Adipocyte (in vitro differentiated cells): ENCODE measurements at places on chromosomes 13 and 19.
A peak's percentile ranks its signal among the peaks of the same experiment; 100 is the strongest.

- DNase-seq = no peak
These were observed 96.6 kb downstream of the UBL3 start for GRCh38 chr13:29753618-29754472.

- peak; percentile 20 for DNase-seq
These were observed 7.9 kb upstream of the MAB21L1 start for GRCh38 chr13:35484384-35484783.

DNA sequence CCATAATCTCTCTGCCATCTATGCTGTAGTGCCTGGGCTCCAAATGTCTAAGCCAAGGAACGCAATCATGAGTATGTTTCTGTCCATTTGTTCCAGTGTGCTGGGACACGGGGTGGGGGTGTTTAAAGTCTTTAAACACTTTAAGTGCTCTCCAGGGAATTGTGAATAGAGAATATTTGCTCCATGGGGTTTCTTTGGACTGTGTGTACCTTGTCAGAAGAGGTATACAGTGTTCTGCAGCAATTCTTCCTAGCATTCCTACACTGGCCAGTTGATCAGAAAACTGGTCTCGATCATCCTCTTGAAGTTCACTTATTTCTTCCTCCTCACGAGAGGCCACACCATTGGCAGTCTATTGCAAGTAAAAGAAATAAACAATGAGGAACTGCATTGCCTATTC, 35.1 kb upstream of the EEF1AKMT1 start:
- no peak for DNase-seq

DNA sequence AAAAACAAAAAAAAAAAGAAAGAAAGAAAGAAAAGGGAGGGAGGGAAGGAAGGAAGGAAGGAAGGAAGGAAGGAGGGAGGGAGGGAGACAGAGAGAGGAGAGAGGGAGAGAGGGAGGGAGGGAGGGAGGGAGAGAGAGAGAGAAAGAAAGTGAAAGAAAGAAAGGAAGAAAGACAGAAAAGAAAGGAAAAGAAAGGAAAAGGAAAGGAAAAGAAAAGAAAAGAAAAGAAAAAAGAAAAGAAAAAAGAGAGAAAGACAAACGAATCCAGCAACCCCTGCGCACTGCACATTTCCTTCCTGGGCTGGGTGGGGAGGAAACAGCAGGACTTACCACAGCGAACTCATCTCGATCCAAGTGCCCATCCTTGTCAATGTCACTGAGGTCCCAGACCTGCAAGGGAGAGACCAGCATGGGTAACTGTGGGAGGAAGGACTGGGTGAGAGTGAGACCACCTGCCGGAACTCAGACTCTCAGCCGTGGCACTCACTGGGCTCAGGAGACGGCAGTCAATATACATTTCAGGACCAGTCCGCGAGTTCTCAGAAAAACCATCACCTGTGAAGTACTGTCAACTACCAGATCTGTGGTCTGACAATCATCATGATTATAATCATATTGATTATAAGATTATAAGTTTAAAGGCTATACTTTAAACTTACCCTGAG, 43.3 kb downstream of the EPS15L1 start:
- no peak for DNase-seq

- DNase-seq = no peak
These were observed 5.1 kb downstream of the HDGFL2 start for GRCh38 chr19:4477034-4477801.

DNA sequence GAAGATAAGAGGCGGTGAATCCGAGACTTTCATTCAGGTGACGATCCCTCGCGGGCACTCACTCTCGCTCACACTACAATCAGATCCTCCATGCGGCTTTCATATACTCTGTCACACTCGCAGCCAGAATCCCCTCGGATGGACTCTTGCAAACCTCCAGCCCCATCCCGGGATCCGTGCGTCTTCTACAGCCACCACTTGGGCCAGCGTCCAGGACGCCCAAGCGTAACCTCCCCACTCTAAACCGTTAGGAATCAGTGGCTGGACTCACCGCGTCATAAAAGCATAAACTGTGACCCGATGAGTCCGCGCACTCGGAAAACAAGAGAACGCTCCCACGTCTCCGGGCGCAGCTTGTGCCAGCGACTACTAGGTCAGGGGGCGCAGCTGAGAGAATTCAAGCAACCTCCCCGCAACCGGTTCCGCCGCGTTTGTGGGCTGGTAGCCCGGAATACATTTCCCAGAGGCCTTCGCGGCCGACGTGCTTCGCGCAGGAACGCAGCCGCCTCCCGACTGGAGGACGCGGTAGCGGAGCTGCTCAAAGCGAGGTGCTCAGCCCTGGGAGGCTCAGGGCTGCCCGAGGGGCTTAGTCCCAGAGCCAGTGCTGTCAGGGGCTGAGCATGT, 27.6 kb downstream of the ZNF607 start:
- peak; percentile 84 for DNase-seq

DNA sequence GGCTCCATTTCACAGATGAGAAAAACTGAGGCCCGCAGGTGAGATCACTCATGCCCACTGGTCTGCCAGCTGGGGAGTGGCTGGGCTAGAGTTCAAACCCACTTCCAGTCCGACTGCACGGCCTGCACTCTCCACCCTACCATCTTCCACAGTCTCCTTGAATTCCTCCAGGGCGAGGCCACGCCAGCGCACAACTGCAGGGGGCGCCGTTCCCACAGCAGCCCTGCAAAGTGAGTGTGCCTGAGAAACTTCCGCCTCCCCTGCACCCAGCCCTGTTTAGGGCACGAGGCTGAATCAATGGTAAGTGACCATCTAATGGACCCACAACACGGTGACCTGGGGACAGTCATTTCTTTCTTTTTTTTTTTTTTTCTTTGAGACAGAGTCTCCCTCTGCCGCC, 829 bp upstream of the ATCAY start:
- no peak for DNase-seq

DNA sequence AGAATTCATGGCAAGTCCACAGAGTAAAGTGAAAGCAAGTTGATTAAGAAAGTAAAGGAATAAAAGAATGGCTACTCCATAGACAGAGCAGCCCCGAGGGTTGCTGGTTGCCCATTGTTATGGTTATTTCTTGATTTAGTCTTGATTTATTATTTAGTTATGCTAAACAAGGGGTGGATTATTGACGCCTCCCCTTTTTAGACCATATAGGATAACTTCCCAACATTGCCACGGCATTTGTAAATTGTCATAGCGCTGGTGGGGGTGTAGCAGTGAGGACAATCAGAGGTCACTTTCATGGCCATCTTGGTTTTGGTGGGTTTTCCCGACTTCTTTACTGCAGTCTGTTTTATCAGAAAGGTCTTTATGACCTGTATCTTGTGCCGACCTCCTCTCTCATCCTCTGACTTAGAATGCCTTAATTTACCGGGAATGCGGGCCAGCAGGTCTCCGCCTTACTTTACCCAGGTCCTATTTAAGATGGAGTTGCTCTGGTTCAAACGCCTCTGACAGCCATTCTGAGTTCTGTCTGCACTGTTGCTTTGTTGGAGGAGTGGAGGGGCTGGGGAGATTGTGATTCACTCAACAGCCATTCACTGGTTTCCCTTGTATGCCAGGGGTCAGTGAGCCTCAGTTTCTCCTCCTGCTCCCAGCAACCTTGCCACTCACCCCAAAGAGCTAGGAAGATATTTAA, 27.6 kb downstream of the HPN start:
- no peak for DNase-seq

- peak; percentile 38 for DNase-seq
These were observed 11.1 kb downstream of the SLC7A10 start for GRCh38 chr19:33214596-33214995.

DNA sequence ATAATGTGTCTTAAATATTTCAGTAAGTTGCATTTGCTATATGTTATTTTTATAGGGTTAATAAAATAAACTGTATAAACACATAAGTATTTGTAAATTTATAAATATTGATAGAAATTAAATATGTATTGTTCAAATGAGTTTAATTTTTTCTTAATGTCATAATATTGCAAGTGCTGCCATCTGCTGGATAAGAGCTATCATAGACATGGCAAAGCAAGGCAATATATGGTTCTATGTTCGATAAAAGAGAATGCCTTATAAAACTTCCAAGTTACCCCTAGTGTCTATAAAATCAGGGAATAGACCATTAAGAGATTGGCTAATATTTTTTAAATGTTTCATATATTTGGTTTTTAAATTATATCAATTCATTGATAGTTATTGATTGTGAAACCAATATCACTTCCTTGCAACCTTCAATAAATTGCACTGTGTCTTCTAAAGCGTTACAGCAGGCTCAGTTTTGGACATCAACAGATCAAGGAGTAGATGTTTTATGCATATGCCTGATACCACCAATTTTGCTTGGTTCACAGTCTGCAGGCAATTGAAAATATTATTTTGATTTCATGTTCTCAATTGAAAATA, 29.0 kb upstream of the SLITRK6 start:
- DNase-seq = peak; percentile 75

DNA sequence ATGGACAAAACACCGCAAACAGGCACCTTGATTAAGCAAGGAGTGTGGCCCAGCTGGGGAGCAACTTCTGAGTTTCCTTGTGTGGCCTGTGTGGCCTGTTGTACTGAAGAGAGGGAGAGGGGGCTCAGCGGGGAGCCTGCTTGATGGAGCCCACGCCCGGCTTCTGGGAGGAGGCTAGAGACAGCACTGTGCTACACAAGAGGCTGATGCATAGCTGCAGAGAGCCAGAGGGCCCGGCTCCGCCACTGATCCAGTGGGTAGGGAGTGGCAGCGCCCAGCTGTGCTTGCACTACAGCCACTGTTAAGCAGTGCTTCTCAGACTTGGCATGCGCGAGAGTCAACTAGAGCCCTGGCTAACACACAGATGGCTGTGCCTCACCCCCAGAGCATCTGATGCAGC, 19.0 kb downstream of the LYL1 start:
- no peak for DNase-seq

- no peak for DNase-seq
These were observed 5.9 kb downstream of the RPL18A start for GRCh38 chr19:17865364-17866311.

GRCh38 chr19:3108775-3109174, 14.6 kb downstream of the GNA11 start:
- peak; percentile 85 for DNase-seq
